Sigmoid colon (tissue), 7 donors: ENCODE measurements at places on chromosomes 2 and 18. TPM values are rescaled to one million over a fixed set of nuclear protein-coding genes. Genes with fewer than 3 reads are reported as not detected.

DNA sequence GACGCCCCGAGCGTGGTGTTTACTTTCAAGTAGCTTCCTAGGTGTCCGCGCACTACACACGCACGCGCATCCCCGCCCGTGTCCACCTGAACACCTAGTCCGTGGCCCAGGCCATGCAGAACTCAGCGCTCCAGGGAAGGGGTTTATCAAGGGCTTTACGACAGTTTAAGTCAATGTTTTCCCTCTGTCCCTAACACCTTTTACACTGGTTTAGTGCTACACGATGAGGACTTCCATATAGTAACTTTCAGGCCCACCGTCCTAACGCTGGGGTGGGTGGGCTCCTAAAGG lies 1.4 kb upstream of the BCL2 start:
- DNase-seq, result peak; percentile 81

DNA sequence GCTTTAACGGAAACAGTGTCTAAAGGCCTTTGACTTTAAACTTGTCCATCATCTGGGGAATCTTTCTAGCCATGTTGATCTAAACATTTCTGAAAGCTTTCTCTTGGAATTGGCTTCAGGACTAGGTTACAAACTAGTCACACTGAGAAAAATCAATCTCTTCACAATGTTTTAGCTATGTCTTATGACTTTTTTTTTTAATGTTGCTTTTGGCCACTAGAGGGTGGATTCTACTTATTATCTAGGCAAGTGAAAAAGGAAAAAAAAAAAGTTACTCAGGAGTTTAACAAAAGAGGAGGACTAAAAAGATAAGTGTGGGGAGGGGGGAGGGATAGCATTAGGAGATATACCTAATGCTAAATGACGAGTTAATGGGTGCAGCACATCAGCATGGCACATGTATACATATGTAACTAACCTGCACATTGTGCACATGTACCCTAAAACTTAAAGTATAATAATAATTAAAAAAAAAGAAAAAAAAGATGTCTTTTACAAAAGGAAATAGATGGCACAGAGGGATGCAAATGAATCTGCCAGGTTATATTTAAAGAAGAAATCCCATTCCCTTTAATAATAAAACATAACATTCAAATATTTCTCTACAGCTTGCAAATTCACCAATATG lies 160.4 kb upstream of the PID1 start:
- DNase-seq, result no peak

DNA sequence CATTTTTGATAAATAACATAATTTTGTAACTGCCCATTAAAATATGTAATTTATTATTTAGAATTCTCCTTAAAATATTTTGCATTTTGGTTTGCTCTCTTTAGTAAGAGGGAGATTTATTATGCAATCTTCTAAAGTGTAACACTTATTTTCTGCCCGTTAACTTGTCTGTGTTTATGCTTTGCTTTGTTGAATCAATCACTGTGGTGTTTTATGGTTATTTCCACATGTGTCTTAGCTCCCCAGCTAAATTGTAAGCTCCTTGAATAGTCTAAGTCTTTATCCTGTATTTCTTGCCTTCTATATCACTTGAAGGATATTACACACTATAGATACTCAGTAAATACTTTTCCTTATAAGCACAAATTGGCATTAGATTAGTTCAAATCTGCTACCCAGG lies 166.6 kb upstream of the SPRED2 start:
- DNase-seq, result no peak

DNA sequence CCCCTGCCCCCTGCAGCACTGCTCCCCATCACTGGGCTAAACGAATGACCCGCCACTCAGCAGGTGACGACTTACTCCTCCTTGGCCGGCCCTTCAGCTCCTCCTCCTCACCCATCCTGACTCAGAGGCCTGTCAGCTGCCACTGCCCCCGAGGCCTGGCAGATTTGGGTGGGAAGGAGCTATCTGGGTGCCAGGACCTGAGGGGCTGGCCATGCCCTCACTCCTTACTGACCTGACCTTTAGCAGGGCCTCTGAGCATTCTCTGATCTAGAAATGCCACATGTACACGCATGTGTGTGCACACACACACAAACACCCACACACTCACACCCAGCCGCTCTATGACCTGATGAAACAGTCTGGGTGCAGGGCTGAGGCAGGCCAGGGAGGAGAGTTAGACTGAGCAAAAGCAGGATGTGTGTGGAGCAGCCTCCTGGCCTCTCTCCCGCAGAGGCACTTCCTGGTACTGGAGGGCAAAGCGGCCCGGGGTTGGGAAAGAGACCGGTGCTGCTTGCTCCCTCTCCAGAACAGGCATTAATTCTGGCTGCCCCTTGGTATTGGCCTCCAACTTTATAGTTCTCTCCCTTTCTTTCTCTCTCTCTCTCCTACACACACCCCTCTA lies 68.0 kb downstream of the ZFP36L2 start:
- DNase-seq, result peak; percentile 95

GRCh38 chr18:61738488-61738887 lies 154.3 kb downstream of the RNF152 start:
- no peak for DNase-seq

DNA sequence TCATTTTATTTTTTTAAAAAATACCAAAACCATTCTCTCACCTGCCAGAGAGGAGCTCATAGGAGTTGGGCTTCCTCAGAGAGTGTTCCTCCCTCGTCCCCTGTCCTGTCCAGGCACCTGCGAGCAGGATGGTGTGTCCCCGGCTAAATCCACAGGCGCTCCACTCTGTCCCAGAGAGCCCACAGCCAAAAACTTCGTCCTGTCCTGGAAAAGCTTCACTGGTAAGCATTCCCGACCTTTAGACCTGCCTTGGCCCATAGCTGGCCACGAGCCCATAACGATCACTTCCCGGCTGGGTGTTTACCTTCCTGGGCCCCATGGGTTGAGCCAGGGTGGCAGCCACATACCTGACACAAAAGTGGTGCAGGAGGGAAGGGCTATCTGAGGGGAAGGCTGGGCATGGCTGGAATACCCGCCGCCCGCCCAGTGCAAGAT lies at the start of gene NGEF:
Gene NGEF, minus strand, starts transcription at position 230 of the 435 bp plus-strand sequence. CDS start 38,366 bp downstream, outside the sequence.
- no peak for DNase-seq

Gene TBR1
- polyA plus RNA-seq, result not detected

- no peak for DNase-seq
Observed at GRCh38 chr2:119233326-119234020, 9.8 kb downstream of the STEAP3 start.

DNA sequence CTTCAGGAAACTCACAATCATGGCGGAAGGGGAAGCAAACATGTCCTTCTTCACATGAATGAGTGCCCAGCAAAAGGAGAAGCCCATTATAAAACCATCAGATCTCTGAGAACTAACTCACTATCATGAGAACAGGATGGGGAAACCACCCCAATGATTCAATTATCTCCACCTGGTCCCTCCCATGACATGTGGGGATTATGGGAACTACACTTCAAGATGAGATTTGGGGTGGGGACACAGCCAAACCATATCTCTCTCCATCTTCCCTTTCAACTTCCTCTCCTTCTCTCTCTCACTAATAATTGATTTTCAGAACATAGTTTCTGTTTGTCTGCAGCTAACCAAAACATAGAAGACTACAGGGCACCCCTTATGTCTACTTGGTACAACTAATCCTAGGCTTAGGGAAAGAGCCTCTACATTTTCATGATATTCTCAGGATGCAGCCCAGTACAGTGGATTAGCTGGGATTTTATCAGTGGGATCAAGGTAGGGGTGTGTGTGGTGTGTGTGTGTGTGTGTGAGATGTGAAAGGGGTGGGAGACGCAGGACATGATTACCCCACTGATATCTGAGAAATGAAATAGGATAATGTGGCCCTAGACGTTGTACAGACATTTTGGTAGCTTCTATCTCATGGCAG lies 2.8 kb upstream of the ATF2 start:
- DNase-seq, result no peak

Gene SYT4
- 1.1 TPM for polyA plus RNA-seq

DNA sequence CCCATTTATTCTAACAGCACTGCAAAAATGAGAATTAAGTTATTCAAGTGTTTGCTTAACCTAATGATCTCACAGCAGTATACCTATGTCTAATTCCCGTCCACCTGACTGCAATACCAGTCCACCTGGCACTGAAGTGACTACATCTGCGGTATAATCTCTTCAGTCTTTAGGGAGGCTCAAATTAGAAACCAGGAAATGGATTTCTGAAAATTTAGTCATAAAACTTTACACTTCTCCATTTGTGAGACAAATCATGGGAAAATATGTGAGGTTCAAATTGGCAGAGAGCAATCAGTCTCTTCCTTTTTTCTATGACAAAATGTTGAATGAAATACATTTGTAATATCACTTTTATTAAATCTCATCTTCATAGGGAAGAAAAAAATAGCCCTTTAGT lies 33.0 kb downstream of the FTCDNL1 start:
- DNase-seq, result no peak

GRCh38 chr2:46146866-46147502 lies 150.2 kb upstream of the EPAS1 start:
- DNase-seq, result peak; percentile 2

DNA sequence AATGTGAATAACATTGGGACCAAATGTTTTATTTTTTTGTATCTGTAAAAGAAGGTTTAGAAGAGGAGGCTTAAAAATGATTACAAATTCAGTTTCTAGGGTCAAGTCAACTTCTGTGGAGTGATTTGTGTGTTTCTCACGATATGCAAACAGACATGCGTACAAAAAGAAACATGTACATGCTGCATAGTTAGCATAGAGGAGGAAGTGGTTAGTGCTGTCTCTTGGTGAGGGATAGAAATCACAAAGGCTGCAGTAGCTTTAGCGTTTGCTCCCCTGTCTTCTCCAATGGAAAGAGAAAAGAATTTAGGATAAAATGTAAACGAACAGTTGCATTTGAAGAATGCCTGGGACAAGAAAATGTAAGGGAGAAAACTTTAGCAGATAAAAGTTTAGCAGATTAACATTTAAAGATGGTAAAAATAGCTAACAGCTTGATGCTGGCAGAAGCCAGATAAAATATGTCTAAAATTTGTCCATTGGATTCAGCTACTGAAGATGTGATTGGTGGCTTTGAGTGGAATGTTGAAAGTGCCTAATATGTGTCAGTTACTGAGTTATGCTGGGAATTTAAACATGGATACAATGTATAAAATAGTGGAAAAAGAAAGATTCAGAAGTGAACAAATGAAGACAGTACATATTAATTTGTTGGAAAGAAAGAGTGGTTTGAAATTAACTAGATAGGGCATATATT lies 44.9 kb downstream of the MALT1 start:
- DNase-seq, result no peak

- DNase-seq, result no peak
Observed at GRCh38 chr2:148885209-148885608, 10.2 kb downstream of the KIF5C start.

DNA sequence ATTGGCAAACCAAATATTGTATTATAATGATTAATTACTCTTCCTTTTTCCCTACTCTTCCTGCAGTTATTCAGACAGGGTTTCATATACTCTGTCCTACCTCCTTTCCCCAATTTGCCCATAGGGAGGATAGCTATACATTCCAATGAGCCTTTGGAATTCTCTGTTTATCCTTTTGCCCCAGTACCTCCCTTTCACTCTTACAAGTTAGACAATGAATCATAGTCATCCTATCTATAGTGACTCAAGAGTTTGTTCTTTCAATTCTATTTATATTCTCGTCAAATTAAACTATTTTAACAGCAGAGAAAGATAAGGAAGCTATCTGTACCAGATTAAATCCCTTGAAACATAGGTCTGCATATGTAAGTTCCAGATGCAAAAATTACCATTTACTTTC lies 437.5 kb downstream of the NR4A2 start:
- DNase-seq, result no peak

GRCh38 chr2:2834105-2834504 lies 503.0 kb upstream of the MYT1L start:
- no peak for DNase-seq

Gene NT5C1B
- not detected for polyA plus RNA-seq

Gene ITGB6
- 1.8 TPM for polyA plus RNA-seq

- no peak for DNase-seq
Observed at GRCh38 chr2:108388045-108388444, 10.3 kb downstream of the SULT1C4 start.
